Muscle of leg (tissue), 16 donors: ENCODE measurements at places on chromosomes 6 and 20. TPM values are rescaled to one million over a fixed set of nuclear protein-coding genes. Genes with fewer than 3 reads are reported as not detected.

- DNase-seq = peak; percentile 37
These were observed 438.1 kb downstream of the HACE1 start for GRCh38 chr6:104421650-104422049.

ZNF334 gene
- 12.8 TPM for polyA plus RNA-seq

DNA sequence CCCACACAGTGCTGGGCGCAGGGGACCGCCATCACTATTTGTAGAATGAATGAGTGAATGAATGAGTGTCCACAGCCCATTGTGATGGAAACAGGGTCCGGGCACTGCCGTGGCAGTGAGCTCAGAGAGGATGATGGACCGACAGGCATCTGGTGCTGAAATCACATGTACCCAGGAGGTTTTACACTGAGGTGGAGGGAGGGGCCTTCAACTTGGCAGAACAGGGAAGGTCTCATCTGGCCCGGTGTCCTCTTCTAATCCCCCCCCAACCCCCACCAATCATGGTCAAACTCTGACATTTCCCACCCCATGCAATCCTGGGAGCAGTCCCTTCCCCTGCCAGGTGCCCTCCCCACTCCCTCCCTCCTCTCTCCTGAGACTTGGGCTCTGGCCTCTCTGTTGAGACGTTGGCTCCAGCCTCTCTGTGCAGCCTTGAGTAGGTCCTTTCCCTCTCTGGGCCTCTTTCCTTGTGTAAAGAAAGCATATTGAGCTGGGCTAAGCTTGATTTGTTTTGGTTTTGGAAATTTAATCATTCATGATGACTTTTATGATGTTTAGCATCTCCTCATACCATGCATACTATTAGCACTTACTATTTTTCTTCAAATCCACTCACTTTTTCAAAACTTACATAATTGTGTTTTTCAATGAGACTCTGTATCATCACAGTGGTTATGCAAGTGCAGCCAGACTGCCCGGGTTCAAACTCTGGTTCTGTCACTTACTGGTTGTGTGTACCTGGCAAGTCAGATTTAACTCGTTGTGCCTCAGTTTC is 10.8 kb downstream of the KIAA1755 start:
- DNase-seq = no peak

DNA sequence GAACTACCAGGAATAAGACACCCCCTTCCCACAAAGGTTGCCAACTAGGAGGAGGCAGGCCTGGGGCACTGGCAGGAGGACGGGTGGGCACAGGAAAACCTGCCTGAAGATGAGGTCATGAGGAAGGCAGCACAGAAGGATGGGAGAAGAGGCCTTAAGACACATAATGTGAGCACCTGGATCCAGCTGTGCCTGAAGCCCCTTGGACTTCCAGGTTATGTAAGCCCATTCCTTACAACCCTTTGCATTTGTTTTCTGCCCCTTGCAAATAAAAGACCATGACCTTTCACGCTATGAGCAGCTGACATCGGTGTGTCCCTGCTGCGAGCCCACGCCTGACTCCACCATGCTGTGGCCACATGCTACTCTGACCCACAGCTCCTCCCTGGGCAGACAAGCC is 23.4 kb downstream of the KCNQ2 start:
- DNase-seq = no peak

DNA sequence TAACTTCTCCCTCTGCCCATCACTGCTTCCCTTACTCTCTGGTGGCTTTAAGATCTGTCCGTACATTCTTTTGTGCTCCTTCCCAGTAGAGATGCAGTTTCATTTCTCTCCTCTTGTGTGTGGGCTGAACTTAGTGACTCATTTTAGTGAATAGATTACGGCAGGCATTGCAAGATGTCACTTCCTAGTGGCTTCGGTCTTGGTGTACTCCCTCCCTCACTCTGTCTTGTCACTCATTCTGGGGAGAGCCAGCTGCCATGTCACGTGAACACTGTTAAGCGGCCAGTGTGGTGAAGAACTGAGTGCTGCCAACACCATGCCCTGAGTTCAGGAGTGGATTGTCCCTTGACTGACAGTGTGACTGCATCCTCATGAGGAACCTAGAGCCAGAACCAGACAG is 115.9 kb downstream of the OTOR start:
- no peak for DNase-seq

DNA sequence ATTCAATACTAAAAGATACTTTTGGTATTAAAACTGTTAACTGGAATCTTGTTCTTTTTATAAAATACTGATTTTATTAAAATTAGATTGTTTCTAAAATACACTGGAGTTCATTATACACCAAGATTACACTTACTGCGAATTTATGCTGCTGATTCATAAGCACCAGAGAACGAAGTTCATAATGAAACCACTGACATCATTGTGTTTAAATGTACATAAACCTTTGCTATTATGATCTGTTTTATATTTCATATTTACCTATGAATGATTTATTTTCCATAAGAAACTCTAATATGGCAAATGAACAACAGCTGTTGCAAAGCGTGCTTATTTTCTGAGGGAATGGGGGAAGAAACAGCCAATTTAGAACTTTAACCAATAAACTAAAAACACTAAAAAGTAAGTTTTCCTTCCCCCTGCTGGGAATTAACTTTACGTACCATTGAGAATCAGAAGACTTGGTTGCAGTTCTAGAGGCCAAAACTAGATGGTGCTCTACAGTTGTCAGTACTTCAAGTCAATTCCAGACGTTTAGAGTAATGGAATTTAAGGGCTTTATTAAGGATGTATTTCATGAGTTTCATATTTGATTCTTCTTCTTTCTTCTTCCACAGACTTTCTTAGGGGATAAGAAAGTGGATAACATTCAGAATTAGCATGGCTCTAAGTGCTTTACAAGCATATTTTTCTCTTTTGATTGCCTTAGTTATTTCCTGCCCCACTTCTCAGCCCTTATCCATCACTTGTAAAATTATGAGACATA is 30.8 kb upstream of the COL19A1 start:
- DNase-seq = peak; percentile 84

DNA sequence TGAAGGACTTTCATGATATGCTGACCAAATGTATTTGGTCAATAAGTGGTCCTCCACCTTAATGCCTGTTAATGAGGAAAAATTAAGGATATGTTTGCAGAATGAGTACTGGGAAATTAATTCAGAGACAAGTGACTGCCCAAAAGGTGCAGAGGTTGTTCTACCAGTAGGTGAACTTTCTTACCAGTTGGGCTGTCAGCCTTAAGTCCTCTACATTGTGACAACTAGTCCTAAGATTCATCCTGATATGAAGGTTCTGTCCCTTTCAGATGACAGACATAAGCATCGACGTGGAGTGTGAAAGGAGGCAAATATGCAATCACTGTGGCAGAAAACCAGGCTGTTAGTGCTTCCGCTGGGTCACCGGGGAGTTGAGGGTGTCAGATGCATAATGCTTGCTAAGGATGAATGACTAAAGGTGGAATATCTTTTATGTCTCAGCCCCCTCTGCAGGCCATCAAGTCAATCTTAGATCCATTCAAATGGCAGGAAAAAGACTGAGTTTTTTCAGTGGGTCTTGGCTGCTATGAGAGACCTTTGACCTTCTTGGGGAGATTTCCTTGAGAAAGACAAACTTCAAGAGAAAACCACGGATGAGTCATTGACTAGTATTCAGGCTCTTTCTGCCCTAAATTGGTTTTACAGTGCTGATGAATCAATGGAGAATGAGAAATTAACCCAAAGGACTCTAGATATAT is 226.0 kb downstream of the TPBG start:
- DNase-seq = peak; percentile 11

DNA sequence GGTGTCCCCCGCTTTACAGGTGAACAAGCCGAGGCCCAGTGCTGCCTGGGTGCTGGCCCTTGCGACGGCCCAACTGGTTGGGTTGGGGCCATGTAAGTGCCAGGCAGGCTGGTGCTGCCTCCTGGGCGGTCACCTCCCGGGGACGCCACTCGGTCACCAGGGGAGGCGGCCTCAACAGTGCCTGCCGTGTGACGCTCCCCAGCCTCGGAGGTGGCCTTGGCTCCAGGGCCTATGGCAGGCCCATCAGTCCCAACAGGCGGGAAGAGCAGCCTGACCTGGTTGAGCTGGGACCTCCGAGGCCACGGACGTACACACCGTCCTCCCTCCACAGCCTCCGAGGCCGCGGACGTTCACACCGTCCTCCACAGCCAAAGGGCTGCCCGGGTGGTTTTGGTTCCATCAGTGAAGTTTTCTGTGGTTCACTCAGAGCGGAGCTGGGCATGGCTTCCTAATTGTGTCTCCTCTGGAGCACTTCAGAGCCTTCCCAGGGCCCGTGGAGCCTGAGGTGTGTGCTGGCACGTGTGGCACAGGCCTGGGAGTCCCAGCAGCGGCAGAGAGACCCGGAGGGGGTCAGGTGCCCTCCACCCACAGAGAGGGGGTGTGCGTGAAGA is 19.3 kb upstream of the SLCO4A1 start:
- no peak for DNase-seq

GRCh38 chr6:31092769-31093505 is 19.4 kb downstream of the C6orf15 start:
- no peak for DNase-seq

- peak; percentile 93 for DNase-seq
These were observed 89.0 kb downstream of the SLX4IP start for GRCh38 chr20:10524034-10524476.

DNA sequence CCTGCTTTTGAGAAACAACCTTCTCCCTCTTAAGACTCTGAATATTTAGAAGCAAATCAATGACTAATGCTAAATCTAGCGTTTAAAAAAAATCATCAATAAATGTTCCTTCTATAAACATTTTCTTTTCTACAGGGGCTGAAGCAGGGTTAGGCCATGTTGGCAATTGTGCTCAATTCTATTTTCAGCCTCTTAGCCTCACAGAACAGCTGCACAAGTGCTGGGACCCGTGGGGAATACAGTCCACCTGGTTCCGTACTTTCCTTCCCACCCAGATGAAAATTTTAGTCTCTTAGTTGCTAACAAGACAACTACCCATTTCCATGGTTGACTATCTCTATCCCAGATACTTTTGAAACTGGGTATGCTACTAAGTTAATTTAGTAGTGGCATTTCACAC is 138.6 kb downstream of the RPS12 start:
- peak; percentile 96 for DNase-seq

- no peak for DNase-seq
These were observed 1117.7 kb upstream of the MAP3K7 start for GRCh38 chr6:91704531-91704930.

GRCh38 chr6:166530211-166531095 is 56.0 kb downstream of the RAMACL start:
- DNase-seq = no peak

GRCh38 chr6:154945271-154945890 is 49.7 kb upstream of the TIAM2 start:
- no peak for DNase-seq

DNA sequence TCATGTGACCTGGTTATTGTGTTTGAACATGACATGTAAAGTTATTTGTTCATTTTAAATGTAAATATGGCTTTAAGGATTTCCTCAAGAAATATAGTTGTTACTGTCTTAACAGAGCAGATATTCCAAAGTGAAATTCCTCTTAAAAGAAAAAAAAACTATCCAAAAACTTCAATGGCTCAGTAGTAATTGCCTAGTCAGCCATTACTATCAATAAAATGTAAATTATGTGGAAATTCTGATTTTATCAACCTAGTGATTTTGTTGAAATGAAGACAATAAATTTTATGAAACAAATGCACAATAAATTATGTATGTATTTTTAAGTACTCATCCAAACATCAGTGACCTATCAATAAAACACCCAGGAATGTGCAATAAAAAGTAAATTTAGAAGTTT is 463.3 kb downstream of the TENT5A start:
- DNase-seq = no peak

GPX5 gene
- not detected for polyA plus RNA-seq

GRCh38 chr20:37189416-37190016 is 10.2 kb upstream of the MROH8 start:
- no peak for DNase-seq

GRCh38 chr6:90217506-90218127 is 79.0 kb downstream of the BACH2 start:
- peak; percentile 65 for DNase-seq

DNA sequence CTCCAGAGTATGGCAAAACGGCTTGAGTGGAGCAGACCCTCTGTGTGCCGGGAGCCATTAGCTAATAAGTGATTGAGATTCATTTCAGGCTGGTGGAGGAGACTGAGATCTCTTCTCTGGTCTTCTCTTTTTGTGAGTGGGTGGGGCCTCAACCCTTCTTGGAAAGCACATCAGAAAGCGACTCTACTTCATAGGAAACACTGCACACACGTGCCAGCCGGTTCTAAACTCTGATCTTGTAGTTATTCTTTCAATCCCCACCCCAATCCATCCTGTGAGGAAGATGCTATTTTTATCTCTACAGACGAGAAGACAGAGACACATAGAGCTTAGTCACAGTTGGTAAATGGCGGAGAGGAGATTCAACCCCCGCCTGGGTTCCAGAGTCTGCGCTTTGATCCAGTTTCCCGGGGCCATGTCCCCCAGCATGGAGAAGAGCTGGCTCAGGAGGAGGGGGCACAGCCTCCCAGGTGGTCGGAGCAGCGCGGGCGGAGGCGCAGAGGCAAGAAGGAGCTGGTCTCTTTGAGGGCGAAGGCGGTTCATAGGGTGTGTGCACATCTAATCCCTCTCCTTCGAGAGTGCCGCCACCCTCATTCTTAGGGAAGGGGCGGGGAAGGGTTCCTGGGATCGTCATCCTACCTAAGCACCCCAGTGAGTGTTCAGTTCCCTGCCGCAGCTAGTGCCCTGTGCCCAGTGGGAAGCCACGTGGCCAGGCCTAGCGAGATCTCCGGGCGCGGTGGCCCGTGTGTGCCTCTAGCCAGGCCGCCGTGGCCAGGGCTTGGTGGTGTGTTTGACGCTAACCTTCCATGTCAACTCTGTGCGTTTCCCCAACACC is 49.0 kb upstream of the TAGAP start:
- DNase-seq = no peak

DNA sequence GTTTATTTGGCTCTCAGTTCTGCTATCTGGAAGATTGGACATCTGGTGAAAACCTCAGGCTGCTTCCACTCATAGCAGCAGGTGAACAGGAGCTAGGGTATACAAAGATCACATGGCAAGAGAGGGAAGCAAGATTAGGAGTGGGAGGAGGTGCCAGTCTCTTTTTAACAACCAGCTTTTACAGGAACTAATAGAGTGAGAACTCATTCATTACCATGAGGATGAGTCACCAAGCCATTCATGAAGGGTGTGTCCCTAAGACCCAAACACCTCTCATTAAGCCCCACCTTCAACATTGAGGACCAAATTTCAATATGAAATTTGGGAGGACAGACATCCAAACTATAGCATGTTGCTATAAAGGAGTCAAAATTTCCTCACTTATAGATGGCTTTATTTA is 85.4 kb upstream of the HCRTR2 start:
- no peak for DNase-seq

ADGRF5 gene
- polyA plus RNA-seq = 25.2 TPM

- DNase-seq = peak; percentile 56
These were observed 167.9 kb downstream of the HAO1 start for GRCh38 chr20:7772371-7772770.

DNA sequence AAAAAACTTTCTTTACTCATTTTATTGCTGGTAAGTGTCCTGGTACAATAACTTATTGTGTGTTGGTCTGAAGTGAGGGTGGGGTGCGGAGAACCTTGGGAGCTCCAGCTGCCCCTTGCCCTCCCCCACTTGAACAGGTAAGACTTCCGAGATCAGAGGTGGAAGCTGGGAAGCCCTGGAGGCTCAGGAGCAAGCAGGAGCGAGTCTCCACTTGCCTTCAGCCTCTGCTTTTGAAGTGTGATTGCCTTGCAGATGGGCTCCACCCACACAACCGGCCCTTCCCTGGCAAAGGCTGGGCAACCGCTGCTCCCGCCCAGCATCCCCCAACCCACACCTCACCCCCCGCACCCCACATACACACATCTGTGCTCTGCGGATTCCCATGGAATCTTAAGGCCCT is 179.6 kb downstream of the TFAP2C start:
- DNase-seq = no peak

NPBWR2 gene
- polyA plus RNA-seq = not detected

- DNase-seq = peak; percentile 53
These were observed 3.0 kb upstream of the MLIP start for GRCh38 chr6:54108271-54108670.
